NCI-H748 treated with DMSO at 0.1 percent for 48 hours (cell line): ENCODE measurements at places on chromosomes 12 and 14.

DNA sequence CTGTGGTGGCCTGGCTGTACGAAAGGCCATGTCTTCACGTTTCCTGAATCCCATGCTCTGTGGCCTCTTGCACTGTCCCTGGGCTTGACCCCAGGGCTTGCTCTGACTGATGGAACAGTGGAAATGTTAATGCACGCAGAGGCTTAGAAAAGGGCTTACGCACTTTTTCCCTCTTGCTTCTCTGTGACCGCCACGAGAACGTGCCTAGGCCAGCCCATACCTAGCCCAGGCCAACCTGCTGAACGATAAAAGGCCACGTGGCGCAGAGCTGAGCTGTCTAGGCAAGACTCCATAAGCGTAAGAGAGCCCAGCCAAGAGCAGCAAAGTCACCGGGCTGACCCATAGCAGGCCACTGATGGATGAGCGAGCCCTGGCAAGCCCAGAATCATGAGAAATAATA is 18.3 kb downstream of the TTC7B start:
- no peak for DNase-seq

GRCh38 chr14:38047195-38047902 is 160.4 kb upstream of the SSTR1 start:
- DNase-seq: no peak

GRCh38 chr14:91380610-91381371 is 36.8 kb downstream of the CCDC88C start:
- DNase-seq: no peak

DNA sequence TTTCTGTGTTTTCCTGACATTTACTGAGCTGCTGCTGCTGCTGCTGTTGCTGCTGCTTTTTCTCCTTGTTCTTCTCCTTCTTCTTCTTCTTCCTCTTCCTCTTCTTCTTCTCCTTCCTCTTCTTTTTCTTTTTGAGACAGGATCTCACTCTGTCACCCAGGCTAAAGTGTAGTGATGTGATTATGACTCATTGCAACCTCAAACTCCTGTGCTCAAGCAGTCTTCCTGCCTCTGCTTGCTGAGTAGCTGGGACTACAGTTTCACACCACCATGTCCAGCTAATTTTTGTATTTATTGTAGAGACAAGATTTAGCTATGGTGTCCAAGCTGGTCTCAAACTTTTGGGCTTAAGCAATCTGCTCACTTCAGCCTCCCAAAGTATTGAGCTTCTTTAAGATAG is 95.8 kb downstream of the TMTC3 start:
- no peak for DNase-seq

DNA sequence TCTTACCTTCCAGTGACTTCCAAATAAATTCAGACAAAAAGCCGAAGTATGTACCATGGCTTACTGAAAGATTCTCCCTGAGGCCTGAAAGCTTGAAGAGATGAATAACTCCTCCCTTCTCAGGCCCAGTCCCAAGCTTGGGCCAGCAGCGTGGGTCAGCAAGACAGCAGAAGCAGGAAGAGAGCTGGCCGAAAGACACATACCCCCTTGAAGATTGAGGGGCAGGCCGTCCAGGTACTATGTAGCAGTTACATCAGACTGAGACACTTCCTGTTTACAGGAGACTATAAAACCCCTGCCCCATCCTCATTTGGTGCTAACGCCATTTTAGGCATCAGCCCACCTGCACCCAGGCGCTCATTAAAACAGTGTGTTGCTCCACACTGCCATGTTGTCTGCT is 15.0 kb downstream of the NDUFA12 start:
- DNase-seq: no peak

GRCh38 chr14:23444314-23444713 is 8.9 kb upstream of the MYH7 start:
- DNase-seq: no peak

DNA sequence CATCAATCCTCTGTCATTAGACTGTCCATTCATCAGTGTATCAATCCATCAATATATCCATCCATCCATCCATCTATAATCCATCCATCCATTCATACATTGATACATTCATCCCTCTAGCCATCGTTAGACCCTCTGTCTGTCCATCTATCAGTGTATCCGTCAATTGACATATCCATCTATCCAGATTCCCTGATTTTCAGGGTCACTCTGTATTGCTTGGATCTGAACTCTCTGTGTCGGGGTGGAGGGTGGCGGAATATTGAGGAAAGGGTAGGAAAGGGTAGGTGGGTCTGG is 17.1 kb downstream of the SDSL start:
- no peak for DNase-seq

- DNase-seq: no peak
These were observed 147.3 kb downstream of the RBM19 start for GRCh38 chr12:113818833-113819232.

DNA sequence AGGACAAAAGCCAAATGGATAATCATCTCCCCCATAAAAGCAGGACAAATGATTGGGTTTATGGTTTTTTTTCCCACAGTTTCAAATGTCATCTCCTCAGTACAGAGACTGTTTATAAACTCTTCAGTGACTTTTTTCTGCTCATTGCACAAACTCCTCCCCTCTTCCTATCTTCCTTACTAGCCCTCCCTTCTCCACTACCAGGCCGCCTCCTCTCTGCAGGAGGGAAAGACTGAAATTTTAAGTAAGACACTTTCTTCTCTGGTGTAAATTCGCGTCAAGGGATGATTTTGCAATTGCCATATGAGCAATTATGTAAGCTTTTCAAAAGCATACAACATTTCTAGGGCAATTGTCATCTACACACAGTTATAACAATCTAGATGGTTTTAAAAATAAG is 37.0 kb downstream of the BTG1 start:
- DNase-seq: peak; percentile 40

DNA sequence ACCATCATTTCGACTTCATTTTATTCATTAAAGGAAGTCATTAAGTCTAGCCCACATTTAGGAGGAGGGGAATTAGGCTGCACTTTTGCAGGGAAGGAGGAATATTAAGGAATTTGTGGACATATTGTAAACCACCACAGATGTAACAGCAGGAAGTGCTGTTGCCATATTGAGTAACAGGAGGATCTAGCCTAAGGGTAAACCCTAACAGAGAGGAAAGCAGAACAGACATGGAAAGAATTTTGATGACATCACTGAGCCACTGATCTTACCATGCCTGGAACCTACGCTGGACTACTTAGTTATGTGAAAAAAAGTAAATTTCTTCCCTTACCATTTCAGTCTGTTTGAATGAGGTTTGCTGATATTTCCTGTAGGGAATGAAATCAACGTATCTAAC is 100.7 kb upstream of the ATF7IP start:
- DNase-seq: no peak

- no peak for DNase-seq
These were observed 10.2 kb upstream of the FOXG1 start for GRCh38 chr14:28756269-28756883.

DNA sequence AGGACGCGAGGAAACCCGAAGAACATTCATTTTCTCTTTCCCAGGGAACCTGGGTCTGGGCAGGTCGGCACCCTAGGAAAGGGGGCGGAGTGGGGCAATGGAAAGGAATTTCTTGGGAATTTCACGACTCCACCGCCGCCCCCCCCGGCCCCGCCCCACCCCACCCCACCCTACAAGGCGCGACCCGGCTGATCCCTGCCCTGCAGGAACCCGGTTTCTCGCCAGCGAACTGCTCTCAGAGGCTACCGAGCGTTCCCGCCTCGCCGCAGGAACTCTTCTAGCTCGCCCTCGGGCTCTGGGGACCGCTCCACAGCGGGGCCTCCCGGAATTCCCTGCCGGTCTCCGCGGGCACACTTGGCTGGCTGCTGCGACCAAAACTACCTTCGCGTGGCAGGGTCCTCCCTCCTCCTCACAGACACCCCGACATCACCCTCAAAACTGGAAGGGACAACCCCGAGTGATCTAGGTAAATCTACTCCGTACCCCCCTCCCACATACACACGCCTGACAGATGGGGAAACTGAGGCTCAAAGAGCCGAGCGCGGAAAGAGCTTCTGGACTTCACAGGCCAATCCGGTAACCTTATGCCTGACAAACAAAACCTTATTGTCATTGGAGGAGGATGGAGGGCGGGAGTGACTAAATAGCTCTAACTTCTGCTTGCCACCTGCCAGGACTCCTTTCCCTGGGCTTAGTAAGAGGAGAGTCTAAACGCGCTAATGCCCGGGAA is 785 bp upstream of the ACTN1 start:
- peak; percentile 57 for DNase-seq

DNA sequence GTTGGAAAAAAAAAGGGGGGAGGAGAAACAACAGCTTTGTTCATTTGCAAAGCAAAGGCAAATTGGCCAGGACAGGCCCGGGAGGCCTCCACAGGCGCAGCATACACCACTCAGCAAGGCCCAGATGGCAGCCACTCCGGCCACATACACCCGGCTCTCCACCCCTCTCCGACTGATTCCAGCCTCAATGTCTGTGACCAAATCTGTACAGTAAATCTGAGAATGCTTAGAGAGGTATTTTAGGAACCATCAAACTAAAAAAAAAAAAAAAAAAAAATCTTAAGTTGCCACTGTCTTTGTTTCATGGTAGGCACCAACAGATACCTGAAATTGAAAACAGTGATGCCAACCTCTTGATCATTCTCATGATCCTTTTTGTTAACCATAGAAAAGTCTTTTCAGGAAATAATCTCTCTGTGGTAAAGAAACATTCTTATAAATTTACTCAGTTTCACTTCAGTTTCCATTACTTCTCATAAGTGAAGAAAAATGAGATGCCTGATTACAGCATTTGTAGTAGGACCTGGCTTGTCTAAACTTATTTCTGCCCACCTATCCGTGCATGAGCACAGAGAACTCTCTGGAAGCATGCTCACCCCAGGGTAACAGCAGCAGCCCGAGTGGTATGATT is 20.2 kb downstream of the VPS37B start:
- no peak for DNase-seq

DNA sequence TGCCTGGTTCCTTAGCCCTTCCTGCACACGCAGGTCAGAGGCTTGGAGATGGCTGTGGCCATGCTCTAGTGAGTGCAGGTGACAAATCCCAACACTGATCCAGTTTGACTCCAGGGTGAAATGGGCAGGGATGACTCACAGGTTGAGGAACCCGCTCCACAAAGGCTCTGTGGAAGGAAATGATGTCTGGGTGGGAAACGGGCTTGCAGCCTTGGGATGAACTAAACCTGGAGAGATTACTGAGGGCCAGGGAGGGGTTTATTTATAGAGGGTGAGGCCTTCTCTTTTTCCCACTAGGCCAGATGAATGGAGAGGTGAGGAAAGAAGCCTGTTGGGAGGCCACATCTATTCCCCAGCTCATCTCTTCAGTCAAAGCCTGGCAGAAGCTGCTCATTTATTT is 29.3 kb upstream of the EMP1 start:
- no peak for DNase-seq

- DNase-seq: no peak
These were observed 202.9 kb downstream of the AKAP6 start for GRCh38 chr14:32531942-32532515.

- no peak for DNase-seq
These were observed 36.8 kb downstream of the FGD4 start for GRCh38 chr12:32435921-32436705.

DNA sequence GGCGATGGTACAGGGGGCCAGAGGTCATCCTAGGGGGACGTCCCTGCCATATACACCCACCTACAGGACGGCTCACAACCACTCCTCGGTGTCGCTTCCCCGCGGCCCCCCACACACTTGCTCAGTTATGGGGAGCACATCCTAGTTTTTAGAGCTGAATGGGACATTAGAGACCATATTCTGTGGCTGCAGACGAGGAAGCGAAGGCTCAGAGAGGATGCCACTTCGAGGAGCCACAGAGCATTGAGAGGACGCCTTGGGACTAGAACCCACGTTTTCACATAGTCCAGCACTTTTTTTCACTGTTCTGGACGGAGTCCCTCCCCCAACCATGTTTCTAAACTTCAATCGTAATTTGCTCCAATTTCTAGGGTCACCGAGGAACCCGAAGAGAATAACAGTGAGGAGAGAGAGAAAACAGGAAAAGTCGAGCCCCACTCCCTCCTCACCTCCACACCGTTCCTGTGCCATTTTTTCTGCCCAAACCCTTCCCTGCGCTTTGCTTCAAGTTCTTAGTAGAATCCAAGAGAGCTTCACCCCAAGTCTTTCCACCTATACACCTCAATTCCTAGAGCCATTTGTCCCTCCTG is 641 bp upstream of the ASCL1 start:
- peak; percentile 46 for DNase-seq

DNA sequence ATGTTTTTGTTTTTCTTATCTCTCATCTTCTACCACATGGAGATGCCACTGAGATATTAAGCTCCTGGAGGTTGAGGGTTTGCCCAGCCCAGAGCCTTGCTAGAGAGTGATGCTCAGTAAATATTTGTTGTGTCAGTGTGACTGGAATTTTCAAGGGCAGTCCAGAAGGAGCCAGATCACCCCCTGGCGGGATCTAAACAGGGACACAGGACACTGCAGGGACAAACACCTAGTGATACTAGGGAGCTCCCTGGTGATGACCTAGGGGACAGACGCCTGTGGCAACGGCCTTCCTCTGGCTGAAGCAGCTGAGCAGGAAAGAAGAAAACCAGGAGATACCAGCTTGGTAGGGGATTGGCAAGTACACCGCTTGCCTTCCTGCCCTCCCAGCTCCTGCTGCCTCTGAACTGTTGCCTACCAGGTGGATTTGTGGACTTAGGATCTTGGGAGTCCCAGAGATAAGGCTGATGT is 714.4 kb upstream of the TBX3 start:
- DNase-seq: no peak

DNA sequence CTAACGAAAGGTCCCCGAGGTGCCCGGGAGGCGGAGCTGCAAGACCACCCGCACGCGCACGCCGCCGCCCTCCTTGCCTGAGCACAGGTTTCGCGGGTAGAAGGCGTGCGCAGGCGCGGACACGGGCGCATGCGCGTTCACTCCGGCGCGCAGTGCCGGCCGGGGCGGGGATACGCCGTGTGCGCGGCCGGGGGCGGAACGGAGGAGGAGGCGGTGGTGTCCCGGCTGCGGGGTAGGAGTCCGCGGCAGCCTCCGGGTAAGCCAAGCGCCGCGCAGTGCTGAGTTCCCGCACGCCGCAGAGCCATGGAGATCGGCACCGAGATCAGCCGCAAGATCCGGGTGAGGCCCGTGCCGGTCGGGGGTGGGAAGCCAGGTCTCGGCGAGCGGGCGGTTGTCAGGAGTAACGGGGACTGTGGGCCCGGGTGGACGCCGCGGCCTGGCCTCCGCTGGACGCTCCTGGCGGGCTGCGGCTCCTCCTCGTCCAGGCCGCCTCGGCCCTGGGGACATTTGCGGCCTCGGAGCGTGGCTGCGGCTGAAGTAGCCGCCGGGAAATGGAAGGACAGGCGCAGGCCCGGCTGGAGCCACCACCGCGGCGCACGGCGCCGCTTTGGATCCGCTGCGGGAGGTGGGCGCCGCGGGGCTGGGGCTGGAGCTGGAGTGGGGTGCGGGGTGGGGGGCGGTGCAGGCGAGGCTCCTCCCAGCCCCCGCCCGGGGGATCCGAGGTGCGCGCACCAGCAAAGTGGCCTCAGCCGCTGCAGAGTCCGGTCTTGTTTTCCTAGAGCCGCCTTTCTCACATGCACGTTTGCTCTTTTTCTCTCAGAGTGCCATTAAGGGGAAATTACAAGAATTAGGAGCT is at the start of gene ZC3H14:
Gene ZC3H14, plus strand, starts transcription at position 207 of the 856 bp plus-strand sequence. Its CDS starts 97 bp downstream, at position 304.
- peak; percentile 88 for DNase-seq
